ENCODE measurements at places on chromosomes 6 and 20.

GRCh38 chr6:64777941-64778785, 928.9 kb downstream of the EYS start:
- DNase-seq, result no peak

GRCh38 chr6:40887792-40888340, 151.2 kb downstream of the UNC5CL start:
- no peak for DNase-seq

DNA sequence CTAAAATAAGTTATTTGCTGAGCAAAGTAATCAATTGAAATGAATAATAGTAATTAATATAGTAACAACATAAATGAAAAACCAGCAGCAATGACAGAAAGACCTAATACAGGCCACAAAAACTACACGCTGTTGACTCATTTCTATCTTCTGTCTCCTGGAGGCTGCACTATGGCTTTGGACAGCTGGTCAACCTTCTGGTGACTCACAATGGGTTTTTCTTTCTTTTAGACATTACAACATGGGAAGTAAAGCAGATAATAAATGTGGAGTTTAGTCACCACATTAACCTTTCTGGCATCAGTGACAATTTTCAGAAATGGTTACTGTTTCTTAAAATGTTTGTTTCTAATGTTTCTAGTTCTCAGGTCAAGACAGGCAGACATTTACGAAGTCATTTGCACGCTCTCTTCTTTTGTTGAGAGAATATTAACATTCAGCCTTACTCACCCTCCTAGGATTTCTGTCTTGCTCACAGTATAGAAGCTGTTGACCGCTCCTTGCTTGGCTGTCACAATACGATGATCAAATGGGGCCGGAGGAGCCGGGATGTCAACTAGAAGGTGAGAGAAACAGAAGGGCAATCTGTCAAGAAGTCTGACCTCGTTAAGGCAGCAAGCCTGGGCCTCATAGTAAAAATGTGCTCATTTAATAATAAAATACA, 62.2 kb downstream of the MYLK4 start:
- peak; percentile 13 for DNase-seq

GRCh38 chr6:112663698-112664097, 316.6 kb downstream of the RFPL4B start:
- no peak for DNase-seq

DNA sequence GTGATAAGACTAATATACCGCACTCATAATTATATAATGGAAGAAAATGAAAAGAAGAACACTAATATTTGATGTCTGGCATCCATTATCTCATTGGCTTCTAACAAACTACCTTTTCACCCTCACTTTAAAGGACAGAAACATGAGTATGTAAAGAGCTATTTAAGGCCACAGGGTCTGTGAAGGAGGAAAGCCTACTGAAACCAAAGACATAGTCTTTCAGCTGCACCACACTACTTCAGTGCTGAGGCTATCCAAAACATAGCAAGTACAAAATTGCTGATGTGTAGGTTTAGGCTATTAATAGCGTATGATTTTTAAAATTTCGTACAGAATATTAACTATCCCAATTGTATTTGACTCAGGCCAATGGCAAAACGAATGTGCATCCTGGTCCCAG, 38.2 kb upstream of the SLC2A12 start:
- no peak for DNase-seq

- no peak for DNase-seq
These were observed 106.7 kb upstream of the AHI1 start for GRCh38 chr6:135604035-135604860.

DNA sequence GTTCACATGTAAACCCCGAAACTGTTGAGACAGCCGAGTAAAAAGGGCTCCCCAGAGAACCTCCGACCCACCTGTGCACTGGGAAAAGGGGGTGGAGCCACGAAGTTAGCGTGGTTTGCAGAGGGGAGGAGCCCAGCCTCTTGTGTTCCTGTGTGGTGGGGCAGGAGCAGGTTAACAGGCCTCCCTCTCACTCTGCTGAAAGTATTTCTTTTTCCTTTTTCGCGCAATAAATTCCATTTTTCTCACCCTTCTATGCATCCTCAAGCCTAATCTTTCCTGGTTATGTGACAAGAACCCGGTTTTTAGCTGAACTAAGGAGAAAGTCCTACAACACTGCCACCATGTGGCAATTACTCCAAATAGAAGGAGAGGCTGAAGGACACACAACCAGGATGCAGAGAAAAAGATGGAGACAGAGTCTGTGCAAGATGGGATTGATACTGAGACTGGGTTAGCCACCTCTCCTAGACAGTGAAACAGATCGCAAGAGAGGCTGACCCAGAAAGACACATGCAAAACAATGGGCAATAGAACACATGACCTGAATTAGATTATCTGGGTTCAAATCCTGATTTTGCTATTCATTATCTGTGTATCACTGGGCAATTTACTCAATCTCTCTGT, 168.7 kb upstream of the PRSS16 start:
- peak; percentile 79 for DNase-seq
